Spinal cord (tissue), 10 donors: ENCODE measurements at places on chromosomes 3 and 15.

- H3K27me3 ChIP-seq, result no peaks in the 10 kb centered on the region
- H3K4me3 ChIP-seq, result no peak overlapping the region
- H3K36me3 ChIP-seq, result no peaks in the 10 kb centered on the region
- DNase-seq, result no peak
- peaks cover 16% of the 10 kb centered on the region for H3K4me1 ChIP-seq
- no peak overlapping the region for H3K27ac ChIP-seq
These were observed 72.3 kb downstream of the TAMM41 start for GRCh38 chr3:11774296-11774877.

DNA sequence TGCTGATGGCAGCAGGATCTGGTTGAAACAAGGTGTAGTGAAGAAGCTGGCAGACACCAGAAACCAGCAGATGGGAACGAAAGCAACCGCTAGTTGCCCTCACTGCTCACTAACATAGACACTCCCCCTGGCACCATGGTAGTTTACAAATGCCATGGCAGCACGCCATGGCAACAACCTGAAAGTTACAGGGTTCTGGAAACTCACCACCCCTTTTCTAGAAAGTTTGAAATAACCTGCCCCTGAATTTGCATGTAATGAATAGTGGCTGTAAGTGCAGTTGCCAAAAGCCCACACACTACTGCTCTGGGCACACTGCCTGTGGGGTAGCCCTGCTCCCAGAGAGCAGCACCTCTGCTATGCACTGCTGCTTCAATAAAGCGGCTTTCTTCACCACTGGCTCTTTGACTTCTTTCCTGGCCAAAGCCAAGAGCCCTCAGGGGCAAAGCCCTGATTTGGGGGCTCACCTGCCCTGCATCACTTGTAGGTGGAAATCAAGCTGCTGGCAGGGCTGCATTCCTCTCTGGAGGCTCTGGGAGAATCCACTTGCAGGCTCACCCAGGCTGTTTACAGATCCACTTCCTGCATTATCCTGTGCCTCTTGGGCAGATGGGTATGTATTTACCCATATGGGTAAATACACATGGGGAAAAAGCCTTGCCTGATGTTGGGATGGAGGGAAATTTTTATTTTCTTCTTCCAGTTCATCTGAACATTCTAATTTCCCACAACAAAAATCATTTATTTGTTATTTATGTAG, 2.0 kb upstream of the GP9 start:
- peaks cover 38% of the 10 kb centered on the region for H3K4me1 ChIP-seq
- no peaks in the 10 kb centered on the region for H3K36me3 ChIP-seq
- no peaks in the 10 kb centered on the region for H3K27me3 ChIP-seq

DNA sequence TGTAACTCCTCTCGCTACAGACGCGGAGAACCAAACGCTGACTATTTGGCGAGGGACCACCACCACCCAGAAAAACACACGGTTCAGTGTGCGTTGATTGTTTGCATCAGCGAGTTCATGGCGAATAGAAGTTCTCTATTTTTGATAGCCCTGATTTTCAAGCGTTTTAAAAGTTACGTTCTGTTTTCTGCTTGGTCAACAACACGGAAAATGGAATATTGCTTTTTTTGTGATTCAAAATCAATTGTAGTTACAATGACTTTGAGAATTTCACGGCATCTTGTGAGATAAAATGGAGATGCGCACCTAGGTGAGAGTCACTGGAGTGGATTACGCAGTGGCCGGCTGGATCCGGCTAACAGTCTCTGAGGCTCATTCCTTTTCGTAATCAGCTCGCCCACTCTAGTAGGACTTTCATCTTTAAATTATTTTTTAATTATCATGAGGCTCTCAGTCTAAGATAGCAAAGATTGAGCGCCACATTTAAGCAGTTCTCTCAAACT, 54.8 kb downstream of the CCDC54 start:
- no peaks in the 10 kb centered on the region for H3K27me3 ChIP-seq
- H3K27ac ChIP-seq, result peak overlapping the region; percentile 67
- DNase-seq, result no peak

DNA sequence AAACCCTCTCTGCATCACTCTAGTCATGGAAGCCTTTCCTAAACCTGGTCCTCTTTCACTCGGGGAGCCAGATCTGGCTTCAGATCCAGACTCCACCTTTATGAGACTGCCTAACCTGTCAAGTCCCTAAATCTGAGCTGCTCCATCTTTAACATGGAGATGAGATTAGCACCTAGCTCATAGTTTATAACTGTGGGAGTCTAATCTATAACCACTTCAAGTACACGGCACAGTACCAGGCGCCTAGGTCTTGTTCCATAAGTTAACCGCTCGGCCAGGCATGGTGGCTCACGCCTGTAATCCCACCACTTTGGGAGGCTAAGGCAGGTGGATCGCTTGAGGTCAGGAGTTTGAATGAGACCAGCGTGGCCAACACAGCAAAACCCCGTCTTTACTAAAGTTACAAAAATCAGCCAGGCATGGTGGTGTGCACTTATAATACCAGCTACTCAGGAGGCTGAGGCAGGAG, 30.3 kb downstream of the TPM1 start:
- H3K4me3 ChIP-seq, result no peak overlapping the region
- H3K27ac ChIP-seq, result no peak overlapping the region
- H3K4me1 ChIP-seq, result peaks cover 16% of the 10 kb centered on the region
- no peaks in the 10 kb centered on the region for H3K27me3 ChIP-seq
- DNase-seq, result no peak

GRCh38 chr3:136672457-136672856, 79.7 kb downstream of the STAG1 start:
- H3K4me1 ChIP-seq, result no peaks in the 10 kb centered on the region
- no peak for DNase-seq
- no peak overlapping the region for H3K4me3 ChIP-seq

- H3K4me3 ChIP-seq, result no peak overlapping the region
- no peak for DNase-seq
- H3K27me3 ChIP-seq, result no peaks in the 10 kb centered on the region
- H3K36me3 ChIP-seq, result no peaks in the 10 kb centered on the region
These were observed 119.1 kb downstream of the ATG7 start for GRCh38 chr3:11391174-11391879.

DNA sequence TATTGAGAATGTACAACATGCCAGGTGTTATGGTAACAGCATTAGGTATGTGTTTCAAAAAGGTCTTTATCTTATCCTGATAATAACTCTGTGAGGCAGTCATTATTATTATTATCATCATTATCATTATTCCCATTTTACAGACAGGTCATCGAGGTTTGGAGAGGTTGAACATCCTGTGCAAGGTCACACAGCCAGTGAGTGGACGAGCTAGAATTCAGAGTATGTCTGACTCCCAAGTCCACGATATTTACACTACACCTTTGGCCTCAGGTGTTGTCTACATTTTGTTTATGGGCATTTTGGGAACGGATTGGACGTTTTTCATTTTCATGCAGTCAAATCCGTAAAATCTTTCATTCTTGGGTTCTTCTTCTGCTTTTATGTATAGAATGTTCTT, 24.0 kb downstream of the GLDN start:
- H3K27ac ChIP-seq, result no peak overlapping the region
- DNase-seq, result no peak
- no peak overlapping the region for H3K4me3 ChIP-seq

DNA sequence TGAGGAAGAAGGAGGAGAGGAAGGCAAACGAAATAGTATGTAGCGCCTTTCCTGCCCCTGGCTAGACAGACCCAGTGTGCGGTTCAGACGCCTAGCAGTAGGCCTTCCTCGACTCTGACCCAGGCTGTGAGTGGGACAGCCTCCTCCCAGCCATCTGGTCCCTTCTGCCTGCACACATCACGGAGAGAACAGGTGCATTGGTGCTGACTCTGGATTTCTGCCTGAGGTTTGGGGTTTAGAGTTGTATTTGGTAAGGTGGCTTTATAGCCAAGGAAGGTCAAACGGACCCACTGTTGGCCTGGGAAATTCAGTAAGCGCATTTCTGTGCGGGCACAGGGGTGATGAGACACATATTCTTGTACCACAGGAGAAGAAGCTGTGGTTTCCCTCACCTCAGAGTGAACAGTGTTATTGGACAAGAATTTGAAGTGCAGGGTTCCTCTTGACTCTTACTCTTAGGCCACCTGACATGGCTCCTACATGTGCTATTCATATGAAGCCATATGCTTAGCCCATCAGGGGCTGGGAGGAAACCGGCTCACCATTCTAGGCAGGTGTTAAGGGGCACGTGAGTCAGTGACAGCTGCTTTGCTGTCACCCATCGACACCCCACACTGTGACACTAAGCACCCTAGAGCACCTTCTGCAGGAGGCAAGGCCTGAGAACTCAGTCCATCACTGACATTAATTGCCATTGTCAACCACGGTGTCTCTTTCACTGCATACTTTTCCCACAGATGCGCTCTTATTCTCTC, 143.3 kb downstream of the CHDH start:
- peaks cover 27% of the 10 kb centered on the region for H3K4me1 ChIP-seq
- H3K27ac ChIP-seq, result no peak overlapping the region
- peaks cover 7% of the 10 kb centered on the region for H3K36me3 ChIP-seq
- no peaks in the 10 kb centered on the region for H3K27me3 ChIP-seq
- no peak overlapping the region for H3K4me3 ChIP-seq
